Left lung (tissue), 14 donors: ENCODE measurements at places on chromosomes 7 and 10. TPM values are rescaled to one million over a fixed set of nuclear protein-coding genes. Genes with fewer than 3 reads are reported as not detected.

The ADAM8 gene
- 16.2 TPM for total RNA-seq

The SPRN gene
- 0.52 TPM for total RNA-seq

The DPP6 gene
- 0.29 TPM for total RNA-seq

The TRPV5 gene
- total RNA-seq: not detected

The COL26A1 gene
- total RNA-seq: not detected

The ZPBP gene
- total RNA-seq: not detected

The TMEM229A gene
- 0.17 TPM for total RNA-seq

The DNAJB6 gene
- 76.6 TPM for total RNA-seq

The TAF5 gene
- total RNA-seq: 3.7 TPM

DNA sequence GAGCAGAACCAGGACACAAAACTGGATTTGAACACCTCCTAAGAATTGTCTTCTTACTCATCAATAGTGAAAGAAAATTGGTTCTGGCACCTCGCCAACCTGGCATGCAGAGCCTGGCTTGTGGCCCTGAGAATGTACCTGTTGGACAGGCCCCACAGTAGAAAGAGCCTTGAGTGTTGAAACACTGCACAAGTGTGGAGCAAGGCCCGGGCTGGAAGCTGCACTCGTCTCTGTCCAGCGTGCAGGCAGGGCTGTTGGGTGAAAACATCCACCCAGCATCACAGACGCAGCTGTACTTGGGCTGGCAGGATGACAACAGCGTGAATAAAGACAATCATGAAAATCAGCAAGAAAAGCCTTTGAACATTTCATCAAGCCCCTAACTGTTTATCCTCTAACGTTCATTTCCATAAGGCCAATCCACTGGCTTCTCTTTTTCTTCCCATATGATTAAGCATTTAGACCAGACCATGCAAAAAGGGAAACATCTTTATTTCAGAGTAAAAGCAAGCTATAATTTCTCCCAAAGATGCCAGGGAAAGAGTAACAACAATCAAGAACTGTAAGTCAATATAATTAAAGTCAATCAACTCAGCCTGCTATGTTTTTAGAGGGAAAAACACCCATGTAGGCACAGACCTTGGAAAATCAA is 15.6 kb downstream of the CUBN start:
- DNase-seq: peak; percentile 74

DNA sequence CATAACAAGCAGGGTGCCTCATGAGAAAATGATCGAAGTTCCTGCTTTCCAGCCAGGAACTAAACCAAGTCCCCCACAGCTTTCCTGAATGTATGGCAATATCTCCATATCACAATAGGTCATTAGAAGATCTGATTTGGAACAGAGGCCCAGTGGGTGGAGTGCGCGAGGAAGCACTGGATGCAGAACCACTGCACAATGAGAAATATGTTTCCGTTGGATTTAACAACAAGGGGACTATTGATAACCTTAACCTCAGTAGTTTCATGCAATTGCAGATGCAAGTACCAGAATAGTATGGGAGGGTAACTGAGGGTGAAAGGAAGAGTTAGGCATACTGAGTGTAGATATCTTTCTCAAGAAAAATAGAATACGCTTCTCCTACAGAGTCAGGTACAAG is 45.3 kb downstream of the ZPBP start:
- no peak for DNase-seq

GRCh38 chr7:69465262-69465661 is 133.0 kb upstream of the AUTS2 start:
- DNase-seq: no peak

DNA sequence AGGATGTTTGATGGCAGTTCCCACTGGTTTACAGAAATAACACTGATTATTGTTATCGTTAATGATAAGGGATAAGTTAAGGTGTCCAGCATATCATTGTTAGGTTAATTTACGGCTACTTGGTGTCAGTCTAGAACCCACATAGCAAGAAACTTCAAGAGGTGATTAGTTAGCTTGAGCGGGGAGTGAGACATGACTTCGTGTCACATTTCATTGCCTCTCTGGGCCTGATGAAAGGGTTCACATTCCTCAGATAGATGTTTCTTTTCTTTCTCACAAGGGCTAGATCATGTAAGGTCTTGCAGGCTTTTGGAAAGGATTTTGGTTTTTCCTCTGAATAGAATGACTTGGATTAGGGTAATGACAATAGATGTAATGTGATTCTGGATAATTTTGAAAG is 26.7 kb downstream of the WAC start:
- no peak for DNase-seq

DNA sequence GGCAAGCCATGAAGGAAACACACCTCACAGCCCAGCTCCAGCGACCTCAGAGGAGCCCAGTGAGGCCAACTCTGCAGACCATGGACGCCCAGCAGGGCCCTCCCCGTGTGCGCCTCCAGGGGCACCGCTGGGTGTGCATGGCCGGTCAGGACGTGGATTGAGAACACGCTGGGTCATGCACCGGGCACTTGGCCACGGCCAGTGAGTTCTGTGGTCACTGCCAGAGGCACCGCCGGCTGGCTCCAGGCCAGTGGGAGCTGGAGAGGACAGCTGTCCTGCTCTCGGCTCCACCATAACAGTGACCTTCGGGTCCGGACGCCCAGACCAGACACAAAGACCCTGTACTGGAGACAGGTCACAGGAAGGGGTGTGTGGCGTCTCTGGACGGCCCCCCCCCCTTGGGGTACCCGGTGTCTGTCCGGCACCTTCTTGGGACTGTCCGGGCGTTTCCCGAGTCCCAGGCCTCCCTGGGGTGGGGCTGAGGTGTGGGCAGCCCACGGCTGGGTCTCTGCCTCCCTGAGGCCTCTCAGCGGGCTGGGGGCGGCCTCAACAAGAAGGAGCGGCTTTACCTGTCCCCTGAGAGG is 50.4 kb upstream of the NKX6-2 start:
- no peak for DNase-seq

DNA sequence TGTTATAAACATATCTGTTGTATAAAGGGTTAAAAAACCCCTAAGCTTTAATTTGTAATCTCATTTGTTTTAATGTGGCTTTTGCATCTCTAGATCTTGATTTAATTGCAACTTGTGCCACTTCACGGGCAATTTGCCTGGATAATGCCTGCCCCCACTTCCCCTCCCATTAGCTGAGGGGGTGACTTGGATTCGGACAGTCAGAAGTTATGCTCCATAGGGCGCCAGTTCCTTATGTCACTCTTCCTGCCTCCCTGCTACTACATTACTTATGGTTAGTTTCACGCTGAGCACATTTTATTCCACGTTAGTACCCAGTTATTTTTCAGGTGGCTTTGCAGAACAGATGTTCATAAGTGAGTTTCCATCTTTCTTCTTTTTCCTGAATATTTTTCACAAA is 1015.2 kb upstream of the PHF14 start:
- no peak for DNase-seq

- DNase-seq: peak; percentile 33
These were observed 561 bp downstream of the SHTN1 start for GRCh38 chr10:117004227-117005025.

GRCh38 chr10:97063983-97064837 is 121.5 kb downstream of the SLIT1 start:
- DNase-seq: no peak

DNA sequence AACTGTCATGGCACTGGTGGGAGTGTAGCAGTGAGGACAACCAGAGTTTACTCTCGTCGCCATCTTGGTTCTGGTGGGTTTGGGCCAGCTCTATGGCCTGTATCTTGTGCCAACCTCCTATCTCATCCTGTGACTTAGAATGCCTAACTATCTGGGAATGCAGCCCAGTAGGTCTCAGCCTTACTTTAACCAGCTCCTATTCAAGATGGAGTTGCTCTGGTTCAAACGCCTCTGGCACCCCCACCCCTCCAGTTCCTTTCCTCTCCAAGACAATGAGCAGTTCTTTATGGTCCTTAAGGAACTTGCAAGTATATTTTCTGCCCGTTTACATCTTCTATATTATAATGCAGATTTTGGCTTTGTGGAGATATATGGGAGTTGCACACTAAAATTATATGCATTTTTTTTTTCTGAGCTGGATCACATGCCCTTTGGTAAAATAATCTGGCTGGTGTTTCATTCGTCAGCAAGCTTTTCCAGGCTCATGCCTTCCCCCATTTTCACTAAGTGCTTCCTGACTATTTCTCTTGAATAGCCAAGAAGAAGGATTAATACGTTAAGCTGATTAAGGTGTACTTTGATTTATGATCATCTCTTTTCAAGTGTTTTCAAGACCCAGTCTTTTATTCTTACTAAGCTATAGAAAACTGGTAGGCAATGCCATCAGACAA is 11.2 kb upstream of the WIPF3 start:
- no peak for DNase-seq

- no peak for DNase-seq
These were observed 45.9 kb downstream of the C10orf71 start for GRCh38 chr10:49344840-49345239.

DNA sequence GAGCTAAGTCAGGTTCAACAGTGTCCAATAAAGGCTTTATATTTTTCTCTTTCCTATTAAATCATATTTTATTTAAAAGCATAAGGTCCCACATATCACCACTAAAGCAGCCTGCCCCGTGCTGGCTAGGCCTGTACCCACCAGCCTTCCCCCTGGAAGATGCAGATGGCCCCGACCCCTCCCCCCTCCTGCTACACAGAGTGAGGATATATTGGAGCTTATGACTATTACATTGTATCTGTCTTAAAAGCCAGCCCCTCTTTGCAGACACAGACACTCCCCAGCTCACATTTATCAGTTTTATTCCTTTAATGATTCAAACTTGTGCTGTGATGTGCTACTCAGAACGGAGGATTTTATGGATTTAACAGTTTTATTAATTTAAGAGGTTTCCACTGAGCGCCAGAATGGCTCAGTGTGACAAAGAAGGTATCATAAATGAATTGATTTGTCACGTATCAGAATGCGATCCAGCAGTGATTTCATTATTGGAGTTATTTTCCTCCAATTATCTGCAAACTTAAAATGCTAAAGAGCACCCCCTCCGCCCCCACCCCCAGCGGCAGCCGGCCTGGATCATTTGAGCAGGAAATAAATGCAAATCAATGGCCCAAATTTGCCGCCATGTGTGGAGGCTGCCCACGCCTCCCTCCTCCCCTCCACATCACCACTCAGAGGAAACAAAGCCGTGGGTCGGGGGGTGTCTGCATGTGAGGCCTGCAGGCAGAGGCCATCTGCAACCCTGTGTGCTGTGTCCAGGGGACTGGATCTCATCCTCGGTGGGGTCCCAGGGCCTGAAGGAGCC is 72.6 kb upstream of the ZMIZ1 start:
- no peak for DNase-seq

GRCh38 chr10:75877877-75878276 is 446.5 kb downstream of the LRMDA start:
- no peak for DNase-seq

DNA sequence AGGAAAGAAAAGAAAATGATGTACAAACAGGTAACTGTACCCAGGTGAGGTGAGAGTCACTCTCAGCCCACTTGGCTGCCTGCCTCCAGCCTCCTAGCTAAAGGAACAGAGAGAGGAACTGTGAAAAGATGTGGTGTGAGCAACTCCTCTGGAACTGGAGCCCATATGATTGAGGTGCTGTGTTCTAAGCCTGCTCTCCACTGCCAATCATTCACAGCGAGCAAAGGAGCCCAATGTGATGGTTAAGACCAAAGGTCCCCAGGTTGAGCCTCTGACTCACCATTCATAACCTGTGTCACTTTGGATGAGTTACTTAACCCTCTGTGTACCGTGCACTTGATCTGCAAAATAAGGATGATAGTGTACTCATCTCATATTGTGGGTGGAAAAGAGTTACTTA is 868.1 kb upstream of the AUTS2 start:
- DNase-seq: no peak

DNA sequence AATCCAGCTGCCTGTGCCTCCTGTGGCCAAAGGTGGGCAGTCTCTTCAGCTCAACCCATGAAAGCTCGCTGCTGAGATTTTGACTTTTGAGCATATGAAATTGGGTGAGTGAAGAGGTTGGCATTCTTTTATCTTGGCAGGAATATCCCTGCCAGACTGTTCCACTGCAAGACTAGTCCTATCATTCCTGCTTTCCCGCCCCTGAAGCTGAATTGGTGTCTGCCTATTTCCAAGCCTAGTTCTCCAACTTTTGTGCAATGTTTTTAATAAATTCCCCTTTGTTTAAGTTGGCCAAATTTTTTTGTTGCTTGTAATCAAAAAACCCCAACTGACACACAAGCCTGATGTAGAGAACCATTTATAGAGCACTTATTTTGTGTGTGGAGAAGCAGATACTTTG is 34.8 kb upstream of the BICC1 start:
- DNase-seq: no peak

GRCh38 chr10:17143055-17143690 is 13.6 kb upstream of the CUBN start:
- DNase-seq: no peak

- DNase-seq: no peak
These were observed 411.1 kb downstream of the GFRA1 start for GRCh38 chr10:115861864-115862263.

- no peak for DNase-seq
These were observed 25.0 kb downstream of the ADARB2 start for GRCh38 chr10:1712314-1712713.

- no peak for DNase-seq
These were observed 28.2 kb upstream of the SEMA3D start for GRCh38 chr7:85215098-85215497.

DNA sequence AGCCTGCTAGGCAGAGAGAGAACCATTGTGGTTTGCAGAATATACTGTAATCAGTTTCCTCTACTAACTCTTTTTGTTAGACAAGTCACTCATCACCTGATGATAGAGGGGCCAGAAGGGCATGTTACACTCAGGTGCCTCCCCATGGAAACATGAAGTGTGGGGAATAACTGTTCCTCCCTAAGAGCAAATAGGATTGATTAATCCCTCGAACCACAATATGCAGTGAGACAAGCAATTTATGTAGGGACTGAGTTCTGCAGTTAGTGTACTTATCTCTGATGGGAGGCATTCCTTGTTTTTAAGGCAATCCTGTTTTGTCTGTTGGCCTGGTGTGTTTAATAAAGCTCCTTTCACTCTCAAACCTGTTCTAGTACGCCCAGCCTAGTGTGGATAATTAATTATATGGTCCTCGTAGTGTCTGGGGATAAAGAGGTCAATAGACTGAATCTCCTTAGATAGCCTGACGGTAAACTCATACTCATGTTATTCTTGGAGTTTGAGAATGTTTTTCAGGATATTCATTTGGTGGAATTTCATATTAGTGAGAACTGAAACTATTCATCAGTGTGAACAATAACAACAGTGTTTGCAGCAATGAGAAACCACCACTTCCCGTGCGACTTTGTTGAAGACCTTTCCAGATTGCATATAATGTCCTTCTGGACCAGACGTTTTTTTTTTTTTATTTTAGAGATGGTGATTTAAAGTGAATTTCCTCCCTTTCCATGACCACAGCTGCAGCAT is 344.8 kb upstream of the FZD8 start:
- no peak for DNase-seq

GRCh38 chr7:149317986-149318672 is 56.1 kb downstream of the ZNF783 start:
- DNase-seq: no peak

DNA sequence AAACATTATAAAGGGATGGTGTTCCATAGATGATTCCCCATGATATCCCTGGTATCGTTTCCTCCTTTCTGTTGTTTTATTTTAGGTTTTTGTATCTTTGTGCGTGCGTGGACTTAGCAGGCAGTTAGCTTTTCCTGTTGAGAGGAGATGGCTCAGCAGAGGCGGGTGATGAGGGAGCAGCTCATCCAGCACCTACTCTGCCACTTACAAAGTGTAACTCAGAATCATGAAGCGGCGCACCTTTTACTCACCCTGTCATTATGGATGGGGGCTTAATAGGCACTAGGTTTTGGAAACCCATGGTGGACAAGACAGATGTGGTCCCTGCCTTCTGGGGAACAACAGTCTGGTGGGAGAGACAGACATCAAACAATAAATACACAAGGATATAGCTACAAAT is 17.1 kb downstream of the FAM241B start:
- no peak for DNase-seq

- no peak for DNase-seq
These were observed 229.8 kb upstream of the HDAC9 start for GRCh38 chr7:18265611-18266281.
